T-cell (primary cell): ENCODE measurements at places on chromosomes 4 and X.

DNA sequence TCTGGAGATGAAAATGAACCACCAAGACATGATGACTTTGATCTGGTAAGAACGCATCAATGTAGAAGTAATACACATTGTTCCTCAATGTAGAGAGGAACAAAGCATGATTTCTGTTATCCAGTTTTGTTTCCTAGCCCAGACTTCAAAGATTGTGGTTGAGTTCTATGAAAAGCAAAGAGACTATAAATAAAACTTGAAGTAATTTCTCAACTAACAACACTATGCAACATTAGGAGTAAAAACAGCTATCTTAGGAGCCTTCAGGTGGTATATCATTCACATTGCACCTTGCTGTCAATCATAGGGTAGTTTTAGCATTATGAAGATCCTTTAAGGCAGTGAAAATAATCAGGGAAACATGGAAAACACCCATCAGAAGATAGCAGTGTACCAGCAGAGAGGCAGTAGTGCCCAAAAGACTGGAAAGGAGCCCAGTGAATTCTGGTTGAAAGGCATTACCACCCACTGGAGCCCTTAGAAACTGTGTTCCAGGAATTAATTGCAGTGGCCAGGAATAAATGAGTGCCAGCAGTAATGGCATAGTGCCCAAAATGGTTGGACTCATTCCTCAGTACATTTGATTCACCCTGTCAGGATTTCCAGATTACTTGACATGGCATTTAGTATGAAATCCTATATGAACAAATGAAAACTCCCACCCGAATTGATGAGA, 300.7 kb upstream of the CXXC4 start:
- no peak for DNase-seq

- no peak for DNase-seq
These were observed 352.8 kb downstream of the MAPK10 start for GRCh38 chr4:86007042-86007441.

DNA sequence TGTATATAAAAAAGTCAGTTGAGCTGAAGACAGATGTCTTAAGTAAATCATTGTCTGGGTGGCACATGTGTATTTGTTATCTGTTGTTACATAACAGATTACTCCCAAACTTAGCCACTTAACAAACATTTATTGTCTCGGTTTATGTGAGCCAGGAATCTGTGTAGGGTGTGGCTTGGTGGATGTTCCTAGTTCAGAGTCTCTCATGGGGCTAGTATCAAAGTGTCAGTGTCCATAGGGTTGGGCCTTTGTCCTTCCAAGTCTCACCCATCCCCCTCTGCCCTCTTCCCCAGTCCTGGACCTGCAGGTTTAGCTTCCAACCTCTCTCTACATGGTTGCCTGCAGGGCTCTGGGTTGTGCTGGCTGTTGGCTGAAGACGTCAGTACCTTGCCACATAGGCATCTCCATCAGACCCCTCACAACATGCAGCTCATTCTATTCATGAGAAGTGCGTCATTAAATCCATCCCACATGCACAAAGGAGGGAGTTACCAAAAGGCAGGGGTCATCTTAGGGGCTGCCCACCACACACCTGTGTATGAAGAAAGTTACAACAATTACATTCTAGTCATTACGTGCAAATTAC, 127.5 kb downstream of the HS3ST1 start:
- DNase-seq: no peak

GRCh38 chr4:153152501-153153338, 51.5 kb upstream of the TRIM2 start:
- peak; percentile 39 for DNase-seq

DNA sequence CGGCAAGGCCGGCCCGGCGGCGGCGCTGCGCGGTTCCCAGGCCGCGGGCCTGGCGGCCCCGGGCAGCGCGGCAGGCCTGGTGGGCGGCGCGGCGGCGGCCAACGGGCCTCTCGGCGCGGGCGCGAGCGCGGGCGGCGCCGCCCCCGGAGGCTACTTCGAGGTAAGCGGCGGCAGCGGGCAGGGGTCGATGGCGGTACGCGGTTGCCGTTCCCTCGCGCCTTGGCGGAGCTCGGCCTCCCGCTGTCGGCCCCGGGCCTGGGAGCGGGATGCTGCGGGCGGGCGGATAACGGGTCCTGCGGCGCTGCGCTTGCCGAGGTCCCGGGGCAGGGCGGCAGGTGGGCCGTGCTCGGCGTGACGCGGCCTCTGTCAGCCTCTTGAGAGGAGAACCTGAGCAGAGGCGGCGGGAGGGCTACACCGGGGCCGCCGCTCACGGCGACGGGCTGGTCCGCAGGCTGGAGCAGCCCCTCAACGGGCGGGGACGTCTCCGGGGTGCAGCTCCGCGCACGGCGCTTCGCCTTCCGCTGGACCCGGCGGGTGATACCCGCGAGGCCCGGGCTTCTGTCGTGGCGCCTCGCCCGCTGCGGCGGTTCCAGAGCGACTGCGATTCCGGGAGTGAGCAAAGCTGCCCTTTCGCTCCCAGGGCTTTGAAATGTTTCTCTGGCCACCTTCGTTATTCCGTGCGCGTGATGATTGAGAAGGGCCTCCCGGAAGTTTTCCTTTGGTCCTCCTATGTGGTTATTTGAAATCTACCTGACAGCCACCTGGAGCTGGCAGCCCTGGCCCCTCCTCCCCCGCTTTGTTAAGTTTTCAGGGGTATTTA, 774 bp downstream of the FAM193A start:
- peak; percentile 34 for DNase-seq

DNA sequence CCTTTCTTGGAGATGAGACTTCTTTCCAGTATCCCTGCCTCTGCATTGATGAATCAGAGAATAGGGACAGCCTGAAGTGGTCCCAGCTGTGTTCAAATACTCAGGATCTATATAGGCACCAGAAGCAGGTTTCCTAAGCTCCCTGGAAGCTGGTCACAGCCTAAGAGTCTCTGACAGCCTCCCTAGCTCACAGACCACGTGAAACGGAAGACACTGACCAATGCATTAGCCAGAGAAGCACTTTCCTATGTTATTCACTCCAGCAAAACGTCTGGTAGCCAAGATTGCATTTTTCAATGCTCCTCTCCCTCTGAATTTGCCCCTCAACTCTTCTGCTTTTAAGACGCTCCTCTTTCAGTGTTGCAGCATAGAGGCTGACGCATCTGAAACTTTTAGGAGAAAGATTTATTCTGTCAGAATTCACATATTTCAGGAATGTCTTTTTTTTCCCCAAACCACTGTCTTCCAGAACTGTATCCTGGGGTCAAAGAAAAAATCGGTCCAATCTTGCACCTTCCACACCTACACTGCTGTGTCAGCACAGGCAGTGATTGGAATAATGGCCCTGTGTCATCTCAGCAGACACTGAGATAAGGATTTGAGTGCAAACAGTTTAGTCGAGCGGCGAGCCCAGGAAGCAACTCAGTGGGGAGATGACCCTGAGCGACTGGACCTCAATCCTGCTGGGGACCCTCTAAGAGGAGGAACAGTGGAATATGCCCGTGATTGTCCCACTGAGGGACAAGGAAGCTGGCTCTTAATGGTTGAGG, 109.4 kb downstream of the SMIM20 start:
- DNase-seq: no peak

- DNase-seq: no peak
These were observed 94.1 kb downstream of the BCOR start for GRCh38 chrX:40003428-40004245.

- DNase-seq: peak; percentile 6
These were observed 483.6 kb downstream of the BCOR start for GRCh38 chrX:39613997-39614679.

DNA sequence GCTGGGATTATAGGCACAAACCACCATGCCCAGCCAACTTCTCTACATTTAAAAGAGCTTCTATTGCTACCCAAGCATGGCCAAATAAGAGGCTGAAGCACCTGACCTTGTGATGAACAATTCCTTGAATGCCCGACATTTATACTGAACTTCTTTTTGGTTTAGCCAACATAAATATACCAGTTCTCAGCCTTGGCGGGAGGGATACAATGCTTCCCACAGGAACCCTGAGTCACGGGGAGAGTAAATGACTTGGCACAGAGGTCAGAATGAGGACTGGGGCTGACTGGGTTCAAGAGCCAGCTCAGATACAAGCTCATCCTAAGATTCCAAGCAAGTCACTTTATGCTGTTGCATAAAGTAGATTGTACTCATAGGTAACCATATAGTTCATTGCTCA, 6.1 kb downstream of the HOPX start:
- DNase-seq: no peak

- DNase-seq: no peak
These were observed 103.4 kb downstream of the DDIT4L start for GRCh38 chr4:100086766-100087431.

- no peak for DNase-seq
These were observed 223.1 kb downstream of the KDR start for GRCh38 chr4:54902271-54902670.

DNA sequence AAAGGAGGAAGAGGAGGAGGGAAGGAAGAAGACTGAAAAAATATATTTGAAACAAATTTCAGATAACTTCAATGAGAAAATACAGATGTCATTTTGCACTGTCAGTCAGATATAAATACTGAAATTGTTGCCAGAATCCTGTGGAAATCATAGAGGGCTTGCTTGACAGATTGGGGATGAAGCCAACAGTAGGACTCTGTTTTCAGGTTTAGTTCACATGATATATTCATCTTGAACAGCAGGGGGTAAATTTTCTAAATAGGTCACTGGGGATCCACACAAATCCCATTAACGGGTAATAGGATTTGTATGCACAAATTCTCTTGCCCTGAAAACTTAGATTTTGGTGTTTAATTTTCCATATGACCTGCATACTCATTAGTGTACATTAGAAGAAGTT, 103.3 kb upstream of the PCDH18 start:
- no peak for DNase-seq

- DNase-seq: no peak
These were observed 1.6 kb downstream of the SLC49A3 start for GRCh38 chr4:687048-687970.

- no peak for DNase-seq
These were observed 1.5 kb downstream of the MRFAP1 start for GRCh38 chr4:6641971-6642320.

DNA sequence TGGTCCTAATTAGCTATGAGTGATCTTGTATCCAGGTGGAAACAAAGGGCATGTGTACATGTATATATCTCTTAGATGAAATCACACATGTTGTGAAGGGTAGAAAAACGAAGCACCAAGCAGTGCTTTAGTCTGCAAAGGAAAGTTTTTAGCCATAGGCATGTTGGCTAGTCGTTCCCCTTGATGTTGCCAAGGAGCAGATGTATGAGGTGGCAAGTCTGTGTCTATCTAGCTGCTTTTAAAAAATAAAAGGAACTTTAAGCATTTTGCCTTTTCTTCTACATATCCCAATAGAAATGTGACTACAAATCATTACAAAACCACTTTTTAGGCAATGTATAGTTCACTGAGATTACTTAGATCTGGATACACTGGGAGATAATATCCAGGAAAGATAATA, 63.1 kb downstream of the NSUN7 start:
- DNase-seq: no peak

DNA sequence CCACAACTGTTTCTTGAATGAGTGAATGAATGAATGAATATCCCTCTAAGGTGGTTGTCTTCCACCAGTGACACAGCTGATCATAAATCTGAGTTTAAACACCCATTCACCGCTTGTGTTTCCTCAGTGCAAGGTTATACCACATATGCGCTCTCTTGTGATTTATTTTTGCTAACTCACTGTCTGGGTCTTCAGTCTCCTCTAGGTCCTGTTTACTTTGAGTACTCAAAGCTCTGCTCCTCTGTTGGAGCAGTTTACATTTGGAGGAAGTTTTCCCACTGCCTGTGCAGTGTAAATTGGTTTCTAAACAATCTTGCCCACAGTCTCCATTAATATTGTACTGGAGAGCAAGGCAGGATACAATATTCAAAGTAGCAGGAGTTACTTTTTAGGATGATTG, 212.6 kb upstream of the JADE1 start:
- DNase-seq: no peak

- no peak for DNase-seq
These were observed 200.8 kb downstream of the CEP135 start for GRCh38 chr4:56149591-56149990.

DNA sequence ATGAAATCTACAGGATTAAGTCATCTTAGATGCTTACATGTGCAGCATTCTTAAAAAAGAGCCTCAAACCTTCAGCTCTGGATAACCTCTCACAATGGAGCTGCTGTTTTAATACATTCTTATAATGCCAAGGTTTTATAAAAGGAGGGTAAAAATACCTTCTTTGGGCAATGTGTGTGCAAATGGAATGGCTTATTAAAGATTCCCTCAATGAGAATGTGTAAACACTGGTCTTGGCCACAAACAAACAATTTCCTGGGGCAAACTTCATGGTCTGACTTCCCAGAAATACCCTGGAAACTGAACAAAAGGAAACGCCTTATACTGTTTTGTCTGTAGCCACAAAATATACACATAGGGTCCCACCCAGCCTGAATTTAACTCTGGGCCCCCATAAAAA, 148.6 kb upstream of the INTU start:
- no peak for DNase-seq

GRCh38 chr4:85402371-85402770, 72.6 kb upstream of the ARHGAP24 start:
- DNase-seq: no peak

GRCh38 chrX:85017721-85018120, 14.0 kb downstream of the APOOL start:
- no peak for DNase-seq

GRCh38 chr4:7255488-7255881, 63.1 kb downstream of the SORCS2 start:
- DNase-seq: no peak

DNA sequence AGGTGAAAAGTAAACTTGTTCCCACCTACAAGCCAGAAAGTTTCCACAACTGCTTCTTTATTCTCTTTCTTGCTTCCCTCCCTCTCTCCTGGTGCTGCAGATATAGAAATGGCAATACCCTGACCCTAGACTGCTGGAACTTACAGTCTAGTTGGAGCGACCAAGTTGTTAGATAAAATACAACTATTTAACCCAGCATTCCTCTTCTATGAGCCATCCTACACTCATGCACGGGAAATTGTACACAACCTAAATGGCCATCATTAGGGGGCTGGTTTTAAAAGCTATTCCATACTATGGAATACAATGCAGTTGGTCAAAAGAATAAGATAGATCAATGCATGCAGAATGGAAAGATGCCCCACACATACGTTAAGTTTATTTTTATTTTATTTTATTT, 41.1 kb downstream of the PJA1 start:
- no peak for DNase-seq

DNA sequence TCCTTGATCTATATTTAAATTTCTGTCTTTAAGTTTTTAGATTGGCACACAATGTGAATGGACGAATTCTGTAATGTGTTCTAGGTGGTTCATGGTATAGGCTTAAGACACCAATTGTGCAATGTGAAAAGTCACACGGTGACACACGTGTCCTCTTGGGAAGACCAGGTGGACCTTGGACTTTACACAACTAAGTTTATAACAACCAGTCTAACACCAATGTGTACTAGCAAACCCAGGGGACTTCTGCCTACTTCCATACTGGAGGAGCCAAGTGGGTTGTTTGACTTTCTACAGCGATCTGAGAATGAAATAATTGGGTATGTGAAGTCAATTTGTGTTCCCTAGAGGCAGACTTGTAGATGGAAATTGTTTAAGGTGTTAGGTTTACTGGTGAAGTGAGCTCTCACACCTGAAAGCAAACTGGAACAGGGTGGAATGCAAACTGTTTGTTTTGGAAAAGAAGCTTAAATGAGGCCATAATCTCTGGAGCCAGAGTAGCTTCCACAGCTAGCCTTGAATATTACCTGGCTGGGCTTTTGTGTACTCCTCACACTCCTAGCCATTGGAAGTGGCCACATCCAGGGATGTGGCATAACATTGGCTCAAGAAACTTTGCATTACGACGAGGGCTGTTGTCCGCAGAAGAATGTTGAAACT, 45.9 kb upstream of the WDR1 start:
- DNase-seq: no peak
